ENCODE measurements at places on chromosomes 7 and 10. TPM values are rescaled to one million over a fixed set of nuclear protein-coding genes. Genes with fewer than 3 reads are reported as not detected.

Gene INA
- total RNA-seq: under 0.01 TPM

Gene CALML5
- total RNA-seq: not detected

Gene LIPN
- not detected for total RNA-seq

Gene ABCB1
- 0.26 TPM for total RNA-seq

Gene AKR1C8
- not detected for total RNA-seq

Gene DOCK1
- 120 TPM for total RNA-seq

Gene MMRN2
- 93.6 TPM for total RNA-seq

Gene NEURL1
- 0.09 TPM for total RNA-seq

Gene HPSE2
- total RNA-seq: not detected

Gene VAX1
- not detected for total RNA-seq

Gene GIMAP8
- 241 TPM for total RNA-seq

Gene MRPL32
- 89.3 TPM for total RNA-seq

Gene PI4K2A
- total RNA-seq: 9.1 TPM

Gene SPDYE9
- total RNA-seq: not detected

Gene ADCY1
- total RNA-seq: 0.86 TPM

Gene FBH1
- 75.1 TPM for total RNA-seq

Gene MEIG1
- total RNA-seq: 0.22 TPM

Gene TAC1
- not detected for total RNA-seq

Gene NODAL
- total RNA-seq: not detected

Gene PRLHR
- not detected for total RNA-seq
